ENCODE measurements at places on chromosomes 7 and 10. TPM values are rescaled to one million over a fixed set of nuclear protein-coding genes. Genes with fewer than 3 reads are reported as not detected.

TLX1 gene
- total RNA-seq, result 0.05 TPM

GRCh38 chr7:106140406-106141173 is 28.5 kb upstream of the SYPL1 start:
- no peak for DNase-seq

LRGUK gene
- total RNA-seq, result 0.42 TPM

GRCh38 chr10:105243825-105244224 is 602.7 kb downstream of the SORCS3 start:
- no peak for DNase-seq

DNA sequence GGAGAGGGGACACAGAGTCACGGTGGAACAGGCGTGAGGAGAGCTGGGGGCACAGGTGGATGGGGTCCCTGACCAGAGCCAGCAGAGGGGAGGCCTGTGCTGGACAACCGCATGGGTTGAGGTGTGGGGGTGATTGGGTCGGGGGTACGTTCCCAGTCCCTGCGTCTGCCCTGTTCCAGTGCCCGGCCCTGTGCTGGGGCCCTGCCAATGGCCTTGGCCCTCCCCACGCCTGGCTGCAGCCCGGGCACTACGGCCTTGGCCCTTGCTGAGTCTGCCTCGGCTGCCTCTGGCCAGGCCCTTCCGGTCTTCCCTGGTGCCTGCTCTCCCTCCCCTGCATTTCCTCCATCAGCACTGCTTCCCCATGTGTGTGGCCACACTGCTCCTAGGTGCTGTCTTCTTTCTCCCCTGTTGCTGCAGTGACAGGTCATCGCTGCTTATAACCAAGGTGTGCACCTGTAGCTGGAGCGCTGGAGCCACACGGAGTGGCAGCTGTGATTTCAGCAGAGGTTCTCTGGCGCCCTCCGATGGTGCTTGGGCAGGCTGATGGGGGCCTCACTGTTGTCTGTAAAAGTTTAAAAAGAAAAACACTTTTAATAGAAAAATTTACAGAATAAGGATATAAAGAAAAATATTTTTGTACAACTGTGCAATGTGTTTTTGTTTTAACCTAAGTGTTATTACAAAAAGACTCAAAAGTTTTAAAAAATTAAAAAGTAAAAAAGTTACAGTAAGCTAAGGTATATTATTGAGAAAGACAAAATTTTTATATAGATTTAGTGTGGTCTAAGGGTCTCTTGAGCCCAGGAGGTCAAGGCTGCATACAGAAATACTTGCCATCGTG is 45.2 kb upstream of the BHLHA15 start:
- peak; percentile 6 for DNase-seq

GRCh38 chr10:5596611-5597341 is 69.6 kb downstream of the ASB13 start:
- DNase-seq, result no peak

- DNase-seq, result no peak
Observed at GRCh38 chr7:131336956-131337355, 9.3 kb downstream of the MKLN1 start.

DNA sequence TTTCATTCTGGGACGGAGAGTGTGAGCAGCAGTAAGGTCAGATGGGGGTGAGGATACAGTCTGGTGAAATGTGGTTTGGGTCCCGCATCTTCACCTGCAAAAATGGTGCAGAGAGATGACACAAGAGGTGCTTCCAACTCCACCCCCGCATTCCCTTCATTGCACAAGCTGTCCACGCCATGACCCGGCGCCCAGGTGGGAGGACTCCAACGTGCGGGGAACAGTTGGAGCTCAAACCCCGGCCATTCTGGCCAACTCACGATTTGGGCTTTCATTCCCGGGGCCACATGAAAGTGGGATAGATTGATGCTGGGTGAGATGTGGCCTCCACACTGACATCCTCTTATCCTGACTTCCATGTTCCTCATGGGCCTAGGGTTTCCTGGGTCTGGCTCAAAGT is 34.6 kb upstream of the ZNF273 start:
- DNase-seq, result no peak

DNA sequence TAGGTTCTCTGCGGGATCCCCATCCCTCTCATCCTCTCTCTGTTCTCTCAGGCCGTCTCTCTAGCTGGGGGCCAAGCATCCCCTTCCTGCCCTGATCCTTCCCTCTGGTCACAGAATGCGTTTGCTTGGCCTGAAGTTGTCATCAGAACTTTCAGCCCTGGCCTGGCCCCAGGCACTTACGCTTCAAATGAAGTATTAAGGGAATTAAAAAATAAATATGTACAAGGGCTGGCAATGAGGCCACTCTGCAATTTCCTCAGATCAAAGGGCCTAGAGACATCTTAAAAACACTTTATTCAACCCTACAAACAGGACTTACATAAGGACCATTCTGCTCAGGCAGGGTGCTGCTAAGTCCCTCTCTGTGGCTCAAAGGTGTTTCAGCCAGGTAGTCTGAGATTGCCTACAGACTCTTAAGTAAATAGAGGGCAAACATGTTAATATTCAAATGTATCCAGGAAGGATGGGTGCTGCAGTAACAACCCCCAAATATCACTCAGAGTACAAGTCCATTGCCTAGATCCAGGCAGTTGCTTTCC is 16.0 kb downstream of the SFTPD start:
- DNase-seq, result no peak

- no peak for DNase-seq
Observed at GRCh38 chr10:95550073-95550672, 11.0 kb downstream of the SORBS1 start.

- DNase-seq, result no peak
Observed at GRCh38 chr10:117239721-117240620, 943 bp upstream of the SLC18A2 start.

TAS2R5 gene
- 0.57 TPM for total RNA-seq
